ENCODE measurements at places on chromosomes 2 and 18.

DNA sequence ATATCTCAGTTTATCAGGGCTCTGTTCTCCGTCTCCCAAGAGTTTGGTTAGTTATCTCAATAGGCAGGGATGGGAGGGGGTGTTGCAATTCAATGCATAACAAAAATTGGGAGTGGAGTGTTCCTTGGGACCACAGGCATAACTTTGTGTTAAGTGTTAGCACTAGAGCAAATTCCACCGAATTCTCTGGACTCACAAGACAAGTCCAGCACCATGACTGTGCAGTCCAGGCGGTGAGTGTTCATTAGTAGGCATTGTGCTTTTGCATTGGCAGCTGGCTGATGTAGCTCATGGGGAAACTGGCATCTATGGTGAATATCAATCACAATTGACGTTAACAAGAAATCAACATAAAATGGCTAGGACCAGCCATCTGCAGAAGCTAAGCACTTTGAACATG, 79.0 kb upstream of the CABLES1 start:
- DNase-seq, result peak; percentile 11

- no peak for DNase-seq
Measured at GRCh38 chr2:229511524-229511923, 202.8 kb downstream of the DNER start.

DNA sequence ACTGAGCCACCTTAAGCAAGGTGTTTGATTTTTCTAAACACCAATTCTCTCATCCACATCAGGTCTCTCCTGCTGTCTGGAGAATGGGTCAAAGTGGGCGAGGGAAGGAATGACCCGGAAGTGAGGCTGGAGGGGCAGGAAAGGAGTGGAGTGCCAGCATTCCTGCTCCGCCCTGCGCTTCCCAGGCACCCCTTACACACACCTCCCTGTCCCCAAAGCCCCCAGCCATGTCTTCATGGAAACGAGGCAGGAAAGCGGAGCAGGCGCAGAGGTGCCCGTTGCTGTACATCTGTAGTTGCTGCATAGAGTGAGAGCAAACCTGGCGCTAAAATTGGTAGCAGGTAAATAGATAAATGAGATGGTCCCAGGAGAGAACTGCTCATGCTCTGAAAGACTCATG, 27.2 kb upstream of the NT5DC4 start:
- no peak for DNase-seq

GRCh38 chr18:6561420-6561861, 146.7 kb upstream of the L3MBTL4 start:
- peak; percentile 91 for DNase-seq

- DNase-seq, result no peak
Measured at GRCh38 chr18:26051843-26052242, 38.6 kb downstream of the SS18 start.

DNA sequence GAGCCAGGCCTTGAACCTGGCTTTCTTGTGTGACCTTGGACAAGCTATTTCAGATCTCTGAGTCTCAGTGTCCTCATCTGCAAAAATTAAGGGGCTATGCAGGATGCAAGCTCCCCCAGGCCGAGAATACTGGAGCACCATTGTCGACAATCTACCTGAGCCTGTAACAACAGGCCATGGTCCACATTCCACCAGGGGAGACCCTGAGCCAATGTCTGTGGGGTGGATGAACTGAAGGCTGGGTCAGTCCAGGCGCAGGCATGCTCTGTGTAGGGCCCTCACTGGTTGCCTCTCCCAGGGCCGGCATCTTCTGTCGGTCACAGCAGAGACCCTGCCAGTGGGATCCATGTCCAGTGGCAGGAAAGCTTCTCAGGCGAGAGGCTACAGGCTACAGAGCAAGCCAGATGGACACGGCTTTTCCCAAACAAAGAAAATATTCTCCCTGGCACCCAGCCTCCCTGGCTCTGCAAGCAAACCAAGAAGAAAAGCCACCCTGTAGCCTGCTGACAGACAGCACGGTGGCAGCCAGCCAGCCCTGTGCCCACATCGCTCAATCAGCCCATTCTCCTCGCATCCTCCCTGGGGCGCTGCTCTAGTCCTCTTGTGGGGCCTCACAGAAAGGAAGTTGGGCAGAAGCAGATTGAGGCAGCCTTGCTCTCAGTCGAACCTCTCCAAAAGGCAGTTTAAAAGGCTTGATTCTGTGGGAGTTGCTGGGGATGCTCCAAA, 48.7 kb upstream of the FZD7 start:
- DNase-seq, result no peak

- DNase-seq, result no peak
Measured at GRCh38 chr2:232714969-232715368, 17.8 kb downstream of the GIGYF2 start.

DNA sequence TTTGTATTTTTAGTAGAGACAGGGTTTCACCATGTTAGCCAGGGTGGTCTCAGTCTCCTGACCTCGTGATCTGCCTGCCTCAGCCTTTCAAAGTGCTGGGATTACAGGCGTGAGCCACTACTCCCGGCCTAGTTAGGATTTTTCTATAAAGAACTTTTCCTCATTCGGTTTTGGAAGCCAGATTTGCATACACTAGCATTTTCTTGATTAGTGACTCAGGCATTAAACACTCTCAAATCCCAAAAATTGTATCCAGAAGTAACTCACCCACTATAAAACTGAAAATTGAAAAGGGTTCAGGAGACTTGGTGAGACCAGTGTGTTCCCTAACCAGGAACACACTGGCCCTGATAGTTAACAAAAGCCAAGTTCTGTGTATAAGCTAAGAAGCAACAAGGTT, 25.2 kb downstream of the EIF2AK3 start:
- no peak for DNase-seq
